Hematopoietic multipotent progenitor cell treated with erythropoietin and hydrocortisone succinate and interleukin-3 and kit ligand, for 15 days (in vitro differentiated cells): ENCODE measurements at places on chromosomes 3 and 15.

DNA sequence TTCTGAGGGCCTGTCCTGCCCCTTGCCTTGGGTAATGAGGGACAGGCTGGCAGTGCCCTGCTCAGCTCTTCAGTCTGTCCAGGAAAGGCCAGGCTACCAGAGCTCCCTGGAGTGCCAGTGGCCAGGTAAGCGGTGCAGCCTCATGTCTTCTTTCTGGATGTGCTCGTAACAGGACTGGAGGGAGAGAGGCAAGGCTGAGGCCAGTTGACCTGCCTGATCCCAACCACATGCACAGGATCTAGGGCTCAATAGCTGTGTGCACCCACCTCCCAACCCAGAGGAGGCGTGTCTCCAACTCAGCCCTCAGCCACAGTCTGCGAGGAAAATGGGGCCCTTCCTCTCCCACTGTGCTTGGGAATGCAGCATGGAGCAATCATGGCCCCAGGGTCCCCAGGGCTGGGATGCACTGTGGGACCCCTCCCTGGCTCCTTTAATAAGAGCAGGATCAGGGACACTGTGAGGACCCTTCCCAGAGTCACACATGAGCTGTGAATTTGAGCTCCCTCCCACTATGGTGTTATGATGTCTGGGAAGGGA lies 22.5 kb downstream of the ALS2CL start:
- no peak for DNase-seq

DNA sequence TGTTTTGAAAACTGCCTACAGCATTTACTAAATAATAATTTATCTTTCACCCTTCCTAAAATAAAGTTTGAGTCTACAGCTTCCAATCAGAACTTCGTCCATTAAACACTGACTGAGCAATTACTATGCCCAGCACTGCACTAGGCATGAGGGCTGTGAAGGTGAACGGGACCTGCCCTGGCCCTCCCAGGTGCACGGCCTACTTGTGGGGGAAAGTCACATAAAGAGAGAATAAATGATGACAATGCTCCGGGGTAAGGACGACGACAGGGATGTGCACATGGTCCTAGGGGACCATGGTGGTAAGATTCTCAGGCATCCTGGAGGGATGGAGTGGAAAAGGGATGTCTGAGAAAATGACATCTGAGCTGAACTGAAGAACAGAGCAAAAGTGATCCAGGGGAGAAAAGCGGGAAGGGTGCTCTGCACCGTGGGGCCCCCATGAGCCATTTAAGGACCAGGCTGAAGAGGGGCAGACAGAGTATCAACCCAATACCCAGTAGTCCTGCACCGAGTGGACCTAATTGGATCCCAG lies 11.5 kb downstream of the PLA2G4F start:
- no peak for DNase-seq

DNA sequence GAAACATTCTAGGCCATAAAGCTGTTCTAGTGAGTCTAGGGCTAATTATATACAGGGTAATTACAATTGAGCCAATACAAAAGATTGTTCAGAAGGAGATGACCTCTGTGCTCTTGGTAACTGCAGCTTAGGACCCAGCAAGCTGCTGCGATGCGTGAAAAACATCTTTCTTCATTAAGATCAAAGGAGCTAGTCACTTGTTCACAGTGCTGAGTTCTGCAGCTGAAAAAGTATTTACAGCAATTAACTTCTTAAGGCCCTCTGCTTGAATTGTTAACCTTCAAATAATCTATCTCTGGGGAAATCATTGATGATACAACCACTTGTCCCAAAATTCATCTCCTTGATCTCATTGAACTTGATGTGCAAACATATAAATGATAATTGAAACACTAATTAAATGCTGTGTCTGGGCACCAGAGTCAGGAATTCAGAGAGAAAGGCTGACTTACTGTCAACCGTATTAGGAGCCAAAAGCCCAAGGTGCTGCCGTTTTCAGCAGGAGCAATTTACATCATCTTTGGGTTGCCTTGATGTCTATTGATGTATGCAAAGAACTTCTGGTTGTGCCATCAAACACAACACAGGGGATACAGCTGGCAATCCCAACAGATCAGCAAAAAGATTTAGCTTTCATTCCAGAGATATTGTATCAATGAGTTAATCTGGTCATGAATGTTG lies 213.0 kb downstream of the NECTIN3 start:
- DNase-seq = no peak

DNA sequence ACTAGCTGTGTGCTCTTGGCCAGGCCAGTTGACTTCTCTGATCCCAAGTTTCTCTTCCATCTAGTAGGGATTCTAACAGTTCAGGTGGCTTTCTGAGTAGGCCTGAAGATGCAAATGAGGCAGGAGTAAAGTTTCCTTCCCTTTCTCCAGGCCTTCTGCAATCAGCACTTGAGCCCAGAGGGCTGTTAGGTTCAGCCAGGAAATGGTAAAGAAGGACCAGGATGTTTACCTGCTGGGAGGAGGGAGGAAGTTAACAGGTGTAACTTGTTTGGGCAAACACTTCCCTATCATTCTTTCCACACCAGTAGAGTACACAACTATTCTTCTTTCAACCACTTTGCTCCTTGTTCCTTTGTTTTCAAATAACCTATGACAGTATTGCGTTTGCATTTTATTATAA lies 13.3 kb upstream of the TNFSF10 start:
- no peak for DNase-seq

GRCh38 chr3:185155678-185156077 lies 2.8 kb upstream of the C3orf70 start:
- DNase-seq = no peak

DNA sequence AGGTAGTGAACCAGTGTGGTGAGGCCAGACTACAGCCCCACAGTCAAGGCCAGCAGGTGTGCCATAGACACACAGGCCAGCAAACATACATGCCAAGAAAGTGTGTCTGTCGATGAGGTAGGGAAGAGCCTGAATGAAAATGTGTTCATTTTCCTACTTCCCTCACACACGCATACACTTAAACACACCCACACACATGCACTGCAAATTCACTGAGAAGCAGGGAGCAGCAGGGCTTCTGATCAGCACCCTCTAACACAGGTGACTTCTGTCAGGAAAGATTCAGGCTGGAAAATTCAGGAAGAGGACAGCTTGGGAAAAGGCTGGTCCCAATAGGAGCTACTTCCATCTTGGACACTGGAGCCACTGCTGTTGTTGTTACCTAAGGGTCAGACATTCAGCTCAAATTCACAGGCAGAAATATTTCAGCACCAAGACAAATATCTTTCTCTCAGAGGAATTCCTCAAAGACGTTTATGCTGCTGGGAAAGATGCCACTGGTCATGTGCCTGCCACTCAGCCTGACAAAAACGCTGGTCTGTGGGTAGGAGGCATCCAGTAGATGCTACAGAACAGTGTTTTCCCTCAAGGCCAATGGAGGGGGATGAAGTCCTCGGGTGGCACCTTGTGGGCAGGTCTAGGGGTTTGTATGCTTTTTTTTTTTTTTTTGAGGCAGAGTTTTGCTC lies 40.9 kb upstream of the LARS2 start:
- DNase-seq = no peak

DNA sequence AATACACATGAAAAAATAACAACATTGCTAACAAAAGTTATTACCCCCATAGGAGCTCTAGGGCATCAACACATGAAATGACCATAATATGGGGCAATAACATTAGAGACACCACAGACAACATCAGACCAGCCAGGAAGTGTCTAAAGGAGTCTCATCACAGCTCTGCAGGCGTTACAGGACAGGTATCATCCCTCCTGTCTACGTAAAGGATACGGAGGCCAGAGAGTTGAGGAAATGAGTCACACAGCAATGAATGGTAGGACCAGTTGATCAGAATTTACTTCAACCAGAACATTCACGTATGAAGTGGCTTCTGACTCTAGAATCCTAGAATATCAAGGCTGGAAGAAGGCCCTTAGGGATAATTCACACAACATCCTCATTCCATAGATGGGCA lies 1.8 kb downstream of the NME9 start:
- DNase-seq = no peak

- DNase-seq = no peak
Measured at GRCh38 chr3:177089901-177090300, 107.4 kb downstream of the TBL1XR1 start.

GRCh38 chr3:68007621-68008226 lies 353.3 kb upstream of the SUCLG2 start:
- DNase-seq = no peak

- no peak for DNase-seq
Measured at GRCh38 chr3:54573858-54574257, 354.0 kb downstream of the LRTM1 start.
